ENCODE measurements at places on chromosomes 7 and 10.

GRCh38 chr10:118017850-118018249 is 28.9 kb downstream of the RAB11FIP2 start:
- DNase-seq = no peak

DNA sequence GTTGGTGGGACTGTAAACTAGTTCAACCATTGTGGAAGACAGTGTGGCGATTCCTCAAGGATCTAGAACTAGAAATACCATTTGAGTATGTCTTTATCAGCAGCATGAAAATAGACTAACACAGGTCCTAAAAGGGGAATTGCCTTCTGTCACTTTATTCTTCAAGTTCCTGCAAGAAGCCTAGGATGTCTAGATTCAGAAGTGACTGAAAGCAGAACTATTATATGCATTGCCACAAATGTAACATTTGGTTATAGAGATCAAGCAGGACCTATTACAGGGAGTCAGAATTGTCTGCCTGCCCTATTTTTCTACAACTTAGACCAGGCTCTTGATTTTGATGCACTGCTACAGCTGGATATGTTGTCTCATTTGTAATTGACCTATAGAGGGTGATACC is 364.7 kb downstream of the SORCS1 start:
- no peak for DNase-seq

DNA sequence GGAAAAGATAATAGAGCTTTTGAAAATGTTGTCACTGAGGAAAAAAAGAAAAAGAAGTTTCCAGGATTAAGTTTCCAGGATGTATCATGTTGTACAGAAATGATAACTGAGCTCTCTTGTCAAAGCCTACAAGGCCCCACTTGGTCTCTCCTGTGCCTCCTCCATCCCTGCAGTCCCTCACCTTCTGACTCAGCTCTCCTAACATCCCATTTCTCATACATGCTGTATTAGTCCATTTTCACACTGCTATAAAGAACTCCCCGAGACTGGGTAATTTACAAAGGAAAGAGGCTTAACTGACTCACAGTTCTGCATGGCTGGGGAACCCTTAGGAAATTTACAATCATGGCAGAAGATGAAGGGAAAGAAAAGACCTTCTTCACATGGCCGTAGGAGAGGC is 3.8 kb upstream of the DGKI start:
- DNase-seq = no peak

GRCh38 chr7:39969431-39969830 is 19.4 kb downstream of the CDK13 start:
- no peak for DNase-seq

DNA sequence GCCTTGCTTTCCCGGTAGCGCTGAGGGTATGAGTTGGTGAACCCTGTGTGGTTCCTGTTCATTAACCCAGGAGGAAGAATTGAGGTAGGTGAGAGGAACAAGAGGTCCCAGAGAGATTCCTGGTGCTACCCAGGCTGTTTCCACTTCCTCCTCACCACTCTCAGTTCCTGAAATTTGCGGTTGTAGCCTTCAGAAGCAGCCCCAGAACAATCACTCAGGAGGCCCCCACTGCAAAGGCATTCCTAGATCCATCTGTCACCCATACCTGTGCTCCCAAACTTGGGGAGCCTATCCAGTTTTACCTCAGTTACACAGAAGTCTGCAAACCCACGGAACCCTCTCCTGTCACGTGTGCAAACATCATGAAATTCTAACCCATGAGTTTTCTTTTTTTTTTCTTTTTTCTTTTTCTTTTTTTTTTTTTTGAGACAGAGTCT is 9.0 kb upstream of the PIP4K2A start:
- no peak for DNase-seq

DNA sequence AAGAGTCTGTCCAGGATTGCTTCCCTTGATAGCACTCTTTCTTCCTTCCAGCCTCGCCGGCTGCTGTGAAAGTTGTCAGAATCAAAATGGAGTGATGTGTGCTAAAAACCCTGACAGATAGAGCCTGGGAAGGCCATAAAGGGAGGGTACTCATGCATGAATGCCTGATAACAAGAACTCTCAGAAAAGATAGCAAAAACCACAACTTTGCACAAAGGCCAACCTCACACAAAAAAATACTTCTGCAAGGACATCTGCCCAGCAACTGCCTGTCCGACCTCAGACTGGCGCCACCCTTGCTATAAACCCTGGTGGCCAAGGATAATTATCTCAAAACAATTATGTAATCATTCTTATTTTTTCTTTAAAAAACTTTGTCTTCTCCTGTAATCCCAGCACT is 133.2 kb upstream of the SVIL start:
- no peak for DNase-seq

DNA sequence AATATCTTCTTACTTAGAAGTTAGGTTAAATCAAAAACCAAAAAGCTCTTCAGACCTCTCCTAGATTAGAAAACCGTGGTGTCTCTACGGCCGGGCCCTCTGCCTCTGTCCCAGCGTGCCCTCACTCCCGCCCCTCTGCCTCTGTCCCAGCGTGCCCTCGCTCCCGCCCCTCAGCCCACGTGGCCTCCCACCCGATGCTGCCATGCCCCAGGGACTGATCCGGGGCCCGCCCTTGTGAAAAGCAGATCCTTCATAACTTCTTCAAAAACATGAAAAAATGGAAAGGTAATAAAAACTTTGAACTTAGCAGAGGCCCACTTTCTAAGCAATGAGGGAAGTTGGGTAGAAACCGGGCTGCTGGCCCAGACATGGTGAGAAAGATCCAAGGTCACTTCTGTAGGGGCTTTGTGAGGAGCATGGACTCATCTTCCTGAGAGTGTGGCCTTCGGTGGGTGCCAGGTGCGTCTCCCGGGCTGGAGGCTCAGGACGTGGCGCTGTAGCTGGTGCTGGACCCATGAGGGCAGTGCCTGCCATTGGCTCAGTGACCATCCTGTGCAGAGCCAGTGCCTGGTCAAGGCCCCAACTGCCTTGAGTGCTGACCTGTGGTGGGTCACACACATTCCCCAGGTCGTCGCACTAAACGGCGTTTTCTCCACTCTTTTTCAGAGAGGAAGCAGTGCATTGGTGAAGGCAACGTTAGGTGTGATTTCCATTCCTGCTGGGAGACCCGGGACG is 4.9 kb upstream of the DPYSL4 start:
- no peak for DNase-seq

GRCh38 chr7:130943336-130943901 is 209.4 kb upstream of the KLF14 start:
- DNase-seq = no peak

DNA sequence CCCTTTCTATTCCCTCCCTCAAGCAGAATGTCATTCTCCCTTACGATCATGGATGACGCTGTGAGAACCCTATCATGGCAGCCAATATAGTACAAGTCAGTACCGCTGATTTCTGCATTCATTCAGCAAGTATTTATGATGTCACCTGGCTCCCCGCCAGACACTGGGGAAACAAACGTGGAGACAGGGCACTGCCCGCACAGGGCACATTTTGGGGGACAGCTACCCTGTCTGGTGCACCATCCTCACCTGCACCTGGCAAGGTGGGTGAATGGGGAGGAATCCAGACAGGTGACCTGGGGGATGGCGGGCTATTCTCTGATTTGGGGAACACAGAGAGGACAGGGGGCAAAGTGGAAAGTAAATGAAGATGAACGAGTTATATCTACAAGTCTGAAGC is 28.4 kb downstream of the MKI67 start:
- DNase-seq = no peak
